Aorta (tissue), 5 donors: ENCODE measurements at places on chromosomes 1 and 21.

- no peak for DNase-seq
Measured at GRCh38 chr1:119871881-119872280, 24.4 kb downstream of the ADAM30 start.

GRCh38 chr1:155976062-155976912 lies 2.1 kb downstream of the ARHGEF2 start:
- peak; percentile 93 for DNase-seq

GRCh38 chr1:104702731-104703130 lies 953.0 kb downstream of the AMY1C start:
- no peak for DNase-seq

DNA sequence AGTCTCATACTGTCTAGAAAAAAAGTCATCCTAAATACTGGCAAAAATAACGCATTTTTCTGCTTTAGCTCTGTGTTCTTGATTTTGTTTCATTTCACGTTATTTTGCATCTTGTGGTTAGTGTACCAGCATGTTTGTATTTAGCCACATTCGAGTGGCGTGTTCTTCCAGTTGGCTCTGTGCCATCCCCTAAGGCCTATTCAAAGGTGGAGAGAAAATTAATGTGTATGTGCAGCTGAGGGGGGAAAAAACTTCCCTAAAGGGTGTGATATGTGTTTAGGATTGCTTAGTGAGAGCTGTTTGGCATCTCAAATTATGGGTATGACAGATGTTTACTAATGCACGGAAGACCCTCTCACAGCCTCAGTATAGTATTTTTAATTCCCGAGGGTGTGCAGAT lies 12.1 kb downstream of the DNAJC16 start:
- DNase-seq: no peak

GRCh38 chr1:203425663-203425975 lies 50.0 kb upstream of the PRELP start:
- DNase-seq: no peak

- no peak for DNase-seq
Measured at GRCh38 chr21:38639571-38640354, 141.5 kb upstream of the ERG start.

DNA sequence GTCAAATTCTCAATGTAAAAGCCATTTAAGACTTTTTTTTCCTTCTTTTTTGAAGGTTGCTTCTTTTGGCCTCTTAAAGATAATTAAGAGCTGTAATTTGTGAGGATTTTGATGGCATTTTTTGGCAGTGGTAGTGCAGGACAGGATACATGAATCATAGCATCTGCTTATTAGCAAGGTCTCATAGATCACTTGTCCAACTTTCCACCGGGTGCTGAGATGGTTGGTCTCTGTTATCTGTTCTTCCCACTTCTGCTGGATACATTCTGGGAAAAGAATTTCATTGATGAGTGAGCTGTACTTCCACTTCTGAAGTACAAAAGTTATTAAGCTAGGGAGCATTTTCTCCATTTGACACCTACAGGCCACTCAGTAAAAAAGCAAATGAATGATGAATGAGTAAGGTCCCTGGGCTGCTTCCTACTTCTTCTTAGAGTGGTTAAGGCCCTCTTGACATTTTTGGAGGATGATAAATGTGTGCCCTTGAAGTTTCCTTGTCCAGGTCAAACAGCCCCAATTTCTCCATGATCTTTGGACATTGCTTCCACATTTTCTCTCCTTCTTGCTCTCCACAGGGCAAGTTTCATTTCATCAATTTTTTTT lies 100.6 kb downstream of the ROR1 start:
- no peak for DNase-seq

DNA sequence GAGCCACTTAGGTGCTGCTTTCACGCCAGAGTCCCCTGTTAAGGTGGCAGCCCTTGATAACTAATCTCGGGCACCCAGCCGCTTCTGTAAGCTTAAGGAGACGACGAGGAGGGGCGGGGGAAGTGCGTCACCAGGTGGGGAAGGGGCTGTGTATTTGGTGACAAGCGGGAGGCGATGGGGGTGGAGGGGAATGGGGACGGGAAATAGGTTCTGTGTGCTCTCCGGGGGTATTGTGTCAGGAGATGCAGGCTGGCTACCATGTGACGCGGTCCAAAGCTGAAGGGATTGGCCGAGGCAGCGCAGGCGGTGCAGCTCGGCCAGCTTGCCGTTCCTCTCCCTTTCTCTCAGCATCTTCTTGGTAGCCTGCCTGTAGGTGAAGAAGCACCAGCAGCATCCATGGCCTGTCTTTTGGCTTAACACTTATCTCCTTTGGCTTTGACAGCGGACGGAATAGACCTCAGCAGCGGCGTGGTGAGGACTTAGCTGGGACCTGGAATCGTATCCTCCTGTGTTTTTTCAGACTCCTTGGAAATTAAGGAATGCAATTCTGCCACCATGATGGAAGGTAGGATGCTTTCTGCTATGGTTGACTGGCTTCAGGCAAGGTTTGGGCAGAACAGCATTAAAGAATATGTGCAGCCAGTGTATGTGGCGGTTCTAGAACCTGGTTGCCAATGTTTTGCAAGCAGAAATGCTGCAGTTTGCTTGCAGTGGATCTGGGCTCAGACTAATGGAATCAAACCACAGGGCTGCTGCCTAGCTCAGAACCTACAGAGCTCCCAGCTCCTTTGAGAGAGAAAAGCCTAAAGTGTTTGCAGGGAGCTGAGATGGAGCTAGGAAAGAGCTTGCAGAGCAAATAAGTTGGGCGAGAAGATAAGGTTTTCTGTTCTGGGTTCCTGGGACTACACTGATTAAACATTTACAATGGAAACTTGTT lies at the start of gene SGIP1:
SGIP1 (plus strand) TSS at position 350 of the 937 bp plus-strand sequence; CDS start at position 556, 206 bp downstream.
- DNase-seq: peak; percentile 86

GRCh38 chr1:17591814-17592430 lies 52.4 kb downstream of the ARHGEF10L start:
- no peak for DNase-seq

DNA sequence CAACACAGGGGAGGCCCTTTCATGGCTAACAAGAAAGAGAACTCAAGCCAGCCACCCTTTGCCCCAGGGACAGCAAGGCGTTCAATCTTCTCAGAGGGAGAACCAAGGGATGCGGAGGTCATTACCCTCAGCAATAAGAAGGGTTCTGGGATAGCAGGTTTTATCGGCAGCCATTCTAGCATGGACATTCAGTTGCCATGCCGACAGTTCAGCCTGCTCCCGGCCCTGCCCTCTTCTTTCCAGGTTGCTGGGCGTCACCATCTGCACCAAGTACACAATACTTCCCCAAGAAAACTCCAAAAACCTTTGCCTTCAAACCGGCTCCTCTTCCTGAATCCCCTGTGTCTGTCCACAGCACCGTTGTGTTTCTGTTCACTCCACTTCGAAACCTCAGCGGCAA lies 47.1 kb downstream of the SYT2 start:
- no peak for DNase-seq

DNA sequence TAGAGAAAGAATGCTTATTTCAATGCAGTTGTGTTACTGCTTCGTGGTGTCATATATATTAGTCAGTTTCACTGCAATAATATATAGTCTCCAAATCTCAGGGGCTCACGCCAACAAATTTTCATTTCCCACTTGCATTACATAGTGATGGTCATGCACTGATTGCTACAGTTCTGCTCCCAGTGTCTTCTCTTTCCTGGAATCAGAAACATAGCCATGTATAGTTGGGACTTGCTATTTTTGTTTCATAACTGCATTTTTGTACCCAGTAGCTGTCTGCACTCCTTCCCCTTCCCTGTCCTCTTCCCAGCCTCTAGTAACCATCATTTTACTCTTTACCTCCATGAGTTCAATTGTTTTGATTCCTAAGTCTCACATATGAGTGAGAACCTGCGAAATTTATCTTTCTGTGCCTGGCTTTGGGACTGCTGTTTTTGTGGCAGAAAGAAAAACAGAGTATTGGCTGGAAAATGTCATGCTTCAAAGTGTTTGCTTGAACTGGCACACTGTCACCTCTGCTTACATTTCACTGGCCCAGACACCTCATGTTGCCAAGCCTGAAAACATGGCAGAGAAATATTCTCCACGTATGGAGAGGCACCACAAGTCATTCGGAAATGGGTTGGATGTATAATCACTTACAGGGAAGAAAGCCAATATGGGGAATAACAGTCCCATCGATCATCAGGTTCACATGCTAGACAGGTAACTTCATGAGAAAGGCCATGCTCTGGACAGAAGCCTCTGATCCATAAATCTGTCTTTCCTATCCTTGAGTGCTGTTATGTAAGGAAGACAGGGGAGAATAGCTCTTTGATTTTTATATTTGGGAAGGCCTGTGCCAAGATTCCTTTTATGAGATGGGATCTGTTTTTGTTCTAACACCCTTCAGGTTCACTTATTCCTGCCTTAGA lies 60.4 kb upstream of the BACH1 start:
- DNase-seq: no peak
